T-helper 17 cell (primary cell): ENCODE measurements at places on chromosomes 2 and 18.

GRCh38 chr2:44550561-44550960, 188.8 kb downstream of the CAMKMT start:
- H3K27me3 ChIP-seq, result no peaks in the 10 kb centered on the region
- no peak overlapping the region for H3K27ac ChIP-seq
- H3K4me3 ChIP-seq, result no peak overlapping the region
- no peak for DNase-seq
- no peaks in the 10 kb centered on the region for H3K4me1 ChIP-seq

DNA sequence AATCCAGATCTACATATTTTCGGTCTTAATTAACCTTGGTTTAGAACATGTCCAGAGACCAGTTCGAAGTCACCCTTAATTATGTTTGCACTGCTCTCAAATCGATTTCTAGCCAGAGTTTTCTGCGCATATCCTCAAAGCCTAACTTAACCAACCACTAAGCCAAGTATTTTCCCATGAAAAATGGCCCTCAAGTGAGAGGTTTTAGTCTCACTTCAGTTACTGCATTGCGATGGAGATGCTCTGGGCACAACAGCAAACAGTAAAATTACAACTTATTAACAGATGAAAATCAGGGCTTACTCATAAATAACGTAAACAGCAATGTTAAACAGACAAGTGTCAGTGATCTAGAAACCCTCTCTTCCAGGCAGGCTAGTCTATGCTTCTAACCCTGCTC, 4.5 kb downstream of the RTN4 start:
- no peak for DNase-seq
- H3K27me3 ChIP-seq, result no peaks in the 10 kb centered on the region
- no peak overlapping the region for H3K4me3 ChIP-seq
- H3K36me3 ChIP-seq, result peaks cover 5% of the 10 kb centered on the region
- H3K4me1 ChIP-seq, result peaks cover 42% of the 10 kb centered on the region

- no peaks in the 10 kb centered on the region for H3K27me3 ChIP-seq
- H3K4me3 ChIP-seq, result no peak overlapping the region
- H3K4me1 ChIP-seq, result peaks cover 29% of the 10 kb centered on the region
- H3K27ac ChIP-seq, result peak overlapping the region; percentile 81
These were observed 18.6 kb downstream of the RASGRP3 start for GRCh38 chr2:33494877-33495641.

DNA sequence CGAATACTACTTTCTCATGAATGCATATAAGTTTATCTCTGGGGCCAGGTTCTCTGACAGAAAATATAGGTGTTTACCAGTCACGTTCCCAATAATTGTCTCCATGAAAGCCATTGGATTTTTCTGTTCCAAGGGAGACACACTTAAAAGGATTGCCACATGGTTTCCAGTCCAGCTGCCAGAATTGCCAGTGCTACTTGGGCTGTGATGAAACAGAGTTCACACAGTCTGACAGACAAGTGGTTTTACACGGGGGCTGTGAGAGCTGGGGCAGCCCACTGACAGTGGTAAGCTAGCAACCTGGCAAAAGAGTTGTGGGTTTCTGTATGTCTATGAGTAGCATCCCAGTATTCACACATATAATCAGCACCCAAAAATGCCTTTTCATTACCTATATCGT, 27.7 kb upstream of the ATRAID start:
- no peaks in the 10 kb centered on the region for H3K36me3 ChIP-seq
- no peaks in the 10 kb centered on the region for H3K4me1 ChIP-seq
- no peak overlapping the region for H3K4me3 ChIP-seq
- no peak overlapping the region for H3K27ac ChIP-seq
- peaks cover 52% of the 10 kb centered on the region for H3K27me3 ChIP-seq
- DNase-seq, result no peak

GRCh38 chr2:175414882-175415487, 233.5 kb upstream of the ATP5MC3 start:
- no peak overlapping the region for H3K27ac ChIP-seq
- peaks cover 3% of the 10 kb centered on the region for H3K4me1 ChIP-seq
- no peak overlapping the region for H3K4me3 ChIP-seq
- peaks cover 1% of the 10 kb centered on the region for H3K27me3 ChIP-seq
- no peaks in the 10 kb centered on the region for H3K36me3 ChIP-seq

DNA sequence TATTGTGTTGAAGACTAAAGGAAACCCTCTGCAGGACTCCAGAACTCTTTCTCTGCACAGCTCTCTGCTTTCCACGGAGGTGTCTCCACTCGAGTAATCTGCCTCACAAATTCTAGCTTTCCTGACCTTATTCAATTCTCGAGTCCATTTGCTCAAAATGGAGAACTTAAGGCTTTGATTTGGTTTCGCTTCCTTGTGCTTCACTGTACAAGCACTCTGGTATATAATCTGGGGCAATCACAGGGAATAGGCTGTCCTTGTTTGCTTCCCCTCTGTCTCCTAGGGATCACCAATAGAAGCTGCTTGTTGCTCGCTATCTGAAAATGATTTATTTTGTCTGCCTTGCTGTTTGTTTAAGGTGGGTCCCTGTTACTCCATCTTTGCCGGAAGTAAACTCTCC, 129.1 kb upstream of the DOCK10 start:
- H3K27me3 ChIP-seq, result peaks cover 10% of the 10 kb centered on the region
- H3K4me3 ChIP-seq, result no peak overlapping the region
- no peak for DNase-seq
- H3K36me3 ChIP-seq, result no peaks in the 10 kb centered on the region

DNA sequence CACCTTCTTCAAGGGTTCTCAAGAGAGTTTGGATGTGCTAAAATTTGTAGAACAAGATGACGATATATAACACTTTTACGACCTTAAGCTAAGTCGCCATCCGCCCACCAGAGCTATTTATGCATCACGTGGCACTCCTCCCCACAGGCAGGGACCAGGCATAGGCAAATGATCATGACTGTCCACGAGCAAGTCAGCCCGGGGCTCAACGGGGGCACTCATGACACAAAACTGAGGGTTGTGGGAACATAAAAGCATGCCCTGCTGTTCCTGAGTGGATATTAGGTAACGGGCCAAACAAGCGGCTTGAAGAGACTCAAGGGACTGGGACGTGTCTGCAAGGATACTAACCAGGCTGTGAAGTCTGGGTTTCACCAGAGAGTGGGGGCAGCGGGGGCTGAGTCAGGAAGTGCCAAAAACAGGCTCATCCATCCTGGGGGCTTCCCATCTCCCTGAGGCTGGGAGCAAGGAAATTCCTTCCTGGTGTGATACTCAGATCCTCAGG, 58.1 kb downstream of the FAM178B start:
- DNase-seq, result no peak
- H3K4me3 ChIP-seq, result no peak overlapping the region
- H3K27ac ChIP-seq, result no peak overlapping the region
- peaks cover 21% of the 10 kb centered on the region for H3K4me1 ChIP-seq

DNA sequence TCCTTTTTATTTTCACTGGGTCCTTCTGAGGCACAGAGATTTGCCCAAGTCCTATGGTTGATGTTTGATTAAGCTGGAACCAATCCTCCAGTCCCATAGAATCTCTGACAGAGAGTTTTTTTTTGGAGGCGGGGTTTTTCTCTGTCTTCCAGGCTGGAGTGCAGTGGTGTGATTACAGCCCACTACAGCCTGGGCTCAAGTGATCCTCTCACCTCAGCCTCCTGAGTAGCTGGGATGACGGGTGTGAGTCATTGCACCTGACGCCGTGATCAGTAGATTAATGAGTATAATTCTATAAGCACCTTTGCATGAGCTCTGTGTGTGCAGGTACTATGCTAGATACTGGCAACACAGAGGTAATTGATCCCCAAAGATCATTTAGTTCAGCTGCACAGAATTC, 15.3 kb upstream of the TRPM8 start:
- H3K27me3 ChIP-seq, result peaks cover 4% of the 10 kb centered on the region
- H3K36me3 ChIP-seq, result peaks cover 5% of the 10 kb centered on the region
- H3K27ac ChIP-seq, result no peak overlapping the region
- no peak for DNase-seq
- no peak overlapping the region for H3K4me3 ChIP-seq

GRCh38 chr18:57855551-57855950, 52.4 kb upstream of the ATP8B1 start:
- H3K27ac ChIP-seq, result no peak overlapping the region
- peaks cover 8% of the 10 kb centered on the region for H3K27me3 ChIP-seq
- H3K4me1 ChIP-seq, result no peaks in the 10 kb centered on the region
- no peaks in the 10 kb centered on the region for H3K36me3 ChIP-seq

GRCh38 chr18:38007676-38008330, 442.2 kb upstream of the CELF4 start:
- no peaks in the 10 kb centered on the region for H3K27me3 ChIP-seq
- H3K27ac ChIP-seq, result no peak overlapping the region
- H3K4me1 ChIP-seq, result no peaks in the 10 kb centered on the region
- no peak for DNase-seq
- no peak overlapping the region for H3K4me3 ChIP-seq

DNA sequence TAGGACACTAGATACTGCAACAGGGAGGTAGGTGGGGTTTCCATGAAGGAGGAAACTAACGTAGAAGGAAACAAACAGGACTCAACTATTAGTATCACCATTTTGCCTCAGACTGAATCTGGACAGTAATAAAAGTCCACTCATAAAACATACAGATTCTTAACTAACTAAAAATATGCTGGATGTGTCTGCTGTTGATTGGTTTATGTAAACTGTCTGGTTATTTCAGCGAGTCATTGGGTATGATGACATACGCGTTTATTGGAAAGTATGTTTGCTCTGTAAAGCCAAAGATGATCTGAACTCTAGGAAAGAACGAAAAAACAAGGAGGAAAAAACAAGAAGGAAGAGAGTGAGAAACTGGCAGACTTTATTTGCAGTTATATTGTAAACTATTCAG, 1816.1 kb upstream of the LRRTM1 start:
- H3K27me3 ChIP-seq, result no peaks in the 10 kb centered on the region
- DNase-seq, result no peak
- no peaks in the 10 kb centered on the region for H3K4me1 ChIP-seq
- H3K36me3 ChIP-seq, result no peaks in the 10 kb centered on the region
- no peak overlapping the region for H3K4me3 ChIP-seq
- H3K27ac ChIP-seq, result no peak overlapping the region

DNA sequence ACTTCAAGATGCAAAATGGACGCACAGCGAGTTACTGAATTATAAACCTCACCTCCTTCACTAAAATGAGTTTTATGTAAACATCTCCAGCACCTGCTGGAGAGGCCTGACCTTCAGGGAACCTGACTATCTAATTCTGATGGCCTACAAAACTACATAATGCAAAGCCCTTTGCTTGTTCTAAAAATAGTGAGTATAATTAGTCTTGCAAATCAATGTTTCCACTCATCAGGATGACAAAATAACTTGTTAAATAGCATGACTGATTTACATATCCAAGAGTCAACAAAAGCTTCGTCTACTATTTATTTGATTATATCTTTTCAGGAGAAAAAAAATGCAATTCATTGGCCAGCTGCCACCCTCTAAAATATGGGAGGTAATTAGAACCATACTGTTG, 326.3 kb upstream of the MC4R start:
- H3K4me3 ChIP-seq, result no peak overlapping the region
- H3K36me3 ChIP-seq, result no peaks in the 10 kb centered on the region
- no peaks in the 10 kb centered on the region for H3K27me3 ChIP-seq
- H3K27ac ChIP-seq, result no peak overlapping the region
- no peaks in the 10 kb centered on the region for H3K4me1 ChIP-seq

DNA sequence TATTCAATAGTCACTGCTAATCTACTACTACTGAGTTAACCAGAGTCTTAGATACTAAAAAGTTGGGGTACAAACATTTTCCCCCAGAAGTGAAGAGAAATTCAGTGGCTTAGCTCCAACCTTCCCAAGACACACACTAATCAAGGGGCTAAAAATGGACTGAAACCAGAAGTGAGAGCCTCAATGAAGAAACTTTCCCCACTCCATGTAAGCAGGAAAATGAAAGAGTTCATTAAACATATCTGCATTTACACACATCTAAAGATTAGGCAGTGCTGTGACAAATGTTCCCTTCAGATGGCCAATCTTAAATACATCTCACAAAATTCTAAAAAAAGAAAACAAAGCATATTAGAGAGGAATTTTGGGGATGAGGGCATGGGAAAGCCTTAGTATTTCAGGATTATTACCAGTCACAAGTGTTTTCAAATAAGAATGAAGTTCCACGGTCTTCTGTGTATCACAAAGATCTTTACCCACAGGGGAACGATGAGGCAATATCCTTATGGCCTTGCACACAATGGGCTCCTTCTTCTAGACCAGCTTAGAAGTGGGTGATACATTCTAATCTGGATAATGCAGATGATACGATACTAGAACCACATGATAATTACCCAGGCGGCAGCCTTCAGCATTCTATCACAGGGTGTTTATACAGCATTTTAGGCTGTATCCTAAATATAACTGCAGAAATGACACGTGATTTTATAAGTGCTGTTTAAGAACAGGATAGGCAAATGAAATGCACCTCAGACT, 17.1 kb downstream of the ANKRD44 start:
- H3K36me3 ChIP-seq, result peaks cover 6% of the 10 kb centered on the region
- H3K27me3 ChIP-seq, result no peaks in the 10 kb centered on the region
- H3K4me3 ChIP-seq, result peak overlapping the region; percentile 86
- no peak for DNase-seq
